Neural progenitor cell (in vitro differentiated cells): ENCODE measurements at places on chromosomes 1 and 21. TPM values are rescaled to one million over a fixed set of nuclear protein-coding genes. Genes with fewer than 3 reads are reported as not detected.

The ASTN1 gene
- total RNA-seq, result 7.7 and 9.9 TPM in 2 replicates

The HTR6 gene
- total RNA-seq, result 0.25 TPM in 1 of 2 replicates, not detected in the other

The WNT2B gene
- 1.6 and 2.9 TPM in 2 replicates for total RNA-seq

The RAP1GAP gene
- total RNA-seq, result 2.6 and 3.9 TPM in 2 replicates

The ITLN2 gene
- total RNA-seq, result not detected in 2 replicates

The EPHA8 gene
- total RNA-seq, result 0.46 TPM in 1 of 2 replicates, not detected in the other

The C1orf116 gene
- 0.04 and 0.56 TPM in 2 replicates for total RNA-seq

The LENEP gene
- not detected in 2 replicates for total RNA-seq

DNA sequence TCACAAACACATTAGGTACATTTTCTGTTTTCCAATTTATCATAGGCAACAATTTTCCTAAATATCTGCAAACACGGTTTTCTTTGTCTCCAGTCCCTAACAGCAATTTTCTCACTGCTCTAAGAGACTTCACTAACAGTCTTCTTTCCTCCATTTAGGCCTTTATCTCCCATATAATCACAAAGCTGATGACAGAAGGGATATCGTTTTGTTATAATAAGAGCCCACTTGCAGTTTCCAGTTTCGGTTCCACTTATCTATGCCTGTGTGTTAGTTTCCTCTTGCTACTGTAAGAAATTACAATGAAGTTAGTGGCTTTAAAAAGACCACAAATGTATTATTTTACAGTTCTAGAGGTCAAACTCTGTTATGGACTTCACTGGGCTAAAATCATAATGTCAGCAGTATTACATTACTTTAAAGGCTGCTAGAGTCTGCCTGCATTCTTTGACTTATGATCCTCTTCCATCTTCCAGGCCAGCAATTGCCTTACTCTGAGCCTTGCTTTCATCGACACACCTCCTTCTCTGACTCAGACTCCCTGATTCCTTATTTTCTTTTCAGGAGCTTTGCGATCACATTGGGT is 549.3 kb downstream of the NCAM2 start:
- DNase-seq, result no peak
- H3K4me1 ChIP-seq, result no peaks in the 10 kb centered on the region
- no peak overlapping the region for H3K27ac ChIP-seq
- no peaks in the 10 kb centered on the region for H3K27me3 ChIP-seq
- H3K36me3 ChIP-seq, result no peaks in the 10 kb centered on the region

DNA sequence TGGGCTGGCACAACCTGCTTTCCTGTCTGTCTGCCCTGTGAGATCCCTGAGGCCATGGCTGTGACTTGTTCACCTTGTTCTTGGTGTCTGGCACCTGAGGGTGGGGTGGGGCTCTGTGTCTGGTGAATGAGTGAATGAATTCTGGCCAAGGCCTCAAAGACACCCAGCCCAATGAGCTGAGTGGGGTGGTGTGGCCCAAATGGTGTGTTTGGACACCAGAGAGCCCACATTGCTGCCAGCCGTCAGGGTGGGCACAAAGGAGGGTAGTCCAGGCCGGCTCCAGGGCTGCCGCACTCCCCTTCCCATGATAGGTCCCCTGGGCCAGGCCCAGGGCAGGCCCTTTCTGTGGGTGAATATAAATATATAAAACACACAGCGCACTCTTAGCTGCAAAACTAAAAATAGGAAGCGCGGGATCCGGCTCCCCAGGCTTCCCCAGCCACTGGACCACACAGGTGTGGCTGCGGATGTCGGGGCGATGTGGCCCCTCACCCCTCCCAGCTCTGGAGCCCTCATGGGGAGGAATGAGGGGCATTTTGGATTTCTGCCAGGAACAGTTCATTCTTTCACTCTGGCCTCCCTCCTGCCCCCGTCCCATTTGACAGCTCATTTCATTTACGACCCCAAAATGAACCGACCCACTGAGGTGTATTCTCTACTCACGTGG is 33.3 kb downstream of the RUNX3 start:
- H3K4me1 ChIP-seq, result no peaks in the 10 kb centered on the region
- H3K27me3 ChIP-seq, result no peaks in the 10 kb centered on the region
- no peaks in the 10 kb centered on the region for H3K36me3 ChIP-seq
- no peak overlapping the region for H3K4me3 ChIP-seq
- no peak for DNase-seq

GRCh38 chr1:17215545-17215890 is 10.6 kb downstream of the PADI1 start:
- no peak overlapping the region for H3K4me3 ChIP-seq
- DNase-seq, result no peak
- H3K4me1 ChIP-seq, result peaks cover 16% of the 10 kb centered on the region
- no peak overlapping the region for H3K27ac ChIP-seq
- no peaks in the 10 kb centered on the region for H3K27me3 ChIP-seq
- no peaks in the 10 kb centered on the region for H3K36me3 ChIP-seq

DNA sequence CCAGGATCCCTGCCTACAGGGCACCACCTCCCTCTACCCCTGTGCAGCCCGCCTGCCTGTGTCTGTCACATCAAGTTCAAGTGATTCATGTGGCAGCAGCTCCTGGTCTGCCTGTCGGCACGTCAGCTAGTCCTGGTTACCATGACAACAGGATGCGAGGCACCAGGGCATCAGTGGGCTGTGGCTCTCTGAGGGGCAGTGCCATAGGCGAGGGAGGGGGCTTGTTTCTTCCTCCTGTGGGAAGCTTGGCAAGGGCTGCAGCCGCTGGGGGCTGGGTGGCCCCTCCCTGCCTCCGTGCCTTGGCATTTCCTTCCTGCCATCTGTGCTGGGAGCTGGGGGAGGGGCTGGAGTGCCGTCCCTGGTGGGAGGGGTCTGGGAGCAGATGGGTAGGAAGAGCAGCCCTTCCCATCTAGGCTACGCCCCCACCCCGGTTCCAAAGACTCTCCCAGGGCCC is 43.1 kb downstream of the FOXO6 start:
- H3K27me3 ChIP-seq, result peaks cover 7% of the 10 kb centered on the region
- peaks cover 20% of the 10 kb centered on the region for H3K4me1 ChIP-seq
- no peak overlapping the region for H3K27ac ChIP-seq

- H3K4me3 ChIP-seq, result no peak overlapping the region
- peaks cover 41% of the 10 kb centered on the region for H3K4me1 ChIP-seq
- peak; percentile 30 for DNase-seq
- H3K36me3 ChIP-seq, result no peaks in the 10 kb centered on the region
- H3K27ac ChIP-seq, result no peak overlapping the region
Observed at GRCh38 chr1:116853680-116854402, 55.9 kb upstream of the PTGFRN start.

DNA sequence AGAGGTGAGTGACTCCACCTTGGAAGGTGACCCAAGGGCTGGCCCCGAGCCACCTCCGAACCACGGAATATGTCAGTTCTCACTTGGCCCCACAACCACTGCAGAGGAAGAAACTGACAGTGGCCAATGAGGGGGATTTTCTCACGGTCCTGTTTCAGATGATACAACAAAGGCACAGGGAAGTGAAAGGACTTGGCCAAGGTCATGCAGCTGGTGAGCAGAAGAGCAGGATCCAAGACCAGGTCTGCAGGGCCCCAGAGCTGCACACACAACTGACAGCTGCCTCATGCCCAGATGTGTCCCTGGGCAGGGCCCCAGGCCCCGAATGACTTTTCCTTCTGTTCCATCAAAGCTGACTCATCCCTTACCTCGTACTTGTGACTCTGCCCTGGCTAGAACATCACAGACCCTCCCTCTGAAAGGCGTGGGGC is 25.8 kb upstream of the EVA1B start:
- H3K4me1 ChIP-seq, result peaks cover 18% of the 10 kb centered on the region
- no peaks in the 10 kb centered on the region for H3K36me3 ChIP-seq
- no peak overlapping the region for H3K27ac ChIP-seq
- DNase-seq, result no peak

- DNase-seq, result peak; percentile 14
- peaks cover 8% of the 10 kb centered on the region for H3K4me1 ChIP-seq
- H3K27me3 ChIP-seq, result no peaks in the 10 kb centered on the region
- no peak overlapping the region for H3K27ac ChIP-seq
Observed at GRCh38 chr1:154896771-154897286, 26.7 kb upstream of the KCNN3 start.

DNA sequence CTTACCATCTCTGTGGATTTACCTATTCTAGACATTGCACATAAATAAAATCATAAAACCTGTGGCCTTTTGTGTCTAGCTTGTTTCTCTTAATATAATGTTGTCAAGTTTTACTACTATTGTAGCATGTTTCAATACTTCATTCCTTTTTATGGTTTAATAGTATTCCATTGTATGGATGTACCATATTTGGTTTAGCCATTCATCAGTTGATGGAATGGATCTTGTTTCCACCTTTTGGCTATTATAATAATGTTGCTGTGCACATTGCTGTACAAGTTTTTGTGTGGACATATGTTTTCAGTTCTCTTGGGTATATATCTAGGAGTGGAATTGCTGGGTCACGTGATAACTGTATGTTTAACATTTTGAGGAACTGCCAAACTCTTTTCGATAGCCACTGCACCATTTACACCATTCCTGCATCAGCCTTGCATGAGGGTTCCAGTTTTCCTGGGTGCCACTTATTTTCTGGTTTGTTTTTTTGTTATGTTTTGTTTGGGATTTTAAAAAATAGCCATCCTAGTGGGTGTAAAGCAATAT is 66.9 kb downstream of the RNF220 start:
- H3K36me3 ChIP-seq, result no peaks in the 10 kb centered on the region
- H3K4me1 ChIP-seq, result peaks cover 5% of the 10 kb centered on the region
- no peaks in the 10 kb centered on the region for H3K27me3 ChIP-seq
- H3K27ac ChIP-seq, result no peak overlapping the region
- no peak for DNase-seq

DNA sequence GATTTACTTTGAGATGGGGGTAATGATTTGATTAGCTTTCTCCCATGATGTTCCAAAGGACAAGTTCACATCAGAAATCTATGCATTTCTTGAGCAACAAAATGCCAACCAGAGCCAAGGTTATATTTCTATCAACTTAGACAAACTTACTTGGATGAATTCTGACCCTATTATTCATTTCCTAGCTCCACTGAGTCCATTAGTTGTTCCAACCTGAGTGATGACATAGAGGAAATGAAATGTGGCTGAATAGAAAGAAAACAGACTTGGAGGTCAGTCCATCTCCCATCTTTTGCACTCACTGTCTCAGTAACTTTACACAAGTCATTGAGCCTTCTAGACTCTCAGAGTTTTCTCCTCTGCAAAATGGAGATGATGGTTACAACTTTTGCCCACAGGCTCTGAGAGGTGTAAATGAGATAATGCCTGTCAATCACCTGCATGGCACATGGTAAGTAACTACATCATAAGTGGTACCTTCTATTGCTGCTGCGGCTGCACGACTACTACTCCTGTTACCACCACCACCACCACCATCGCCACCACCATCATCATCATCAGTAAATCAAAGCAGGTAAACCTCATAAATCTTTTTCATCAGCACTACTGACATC is 98.2 kb downstream of the PTPN14 start:
- DNase-seq, result no peak
- H3K27ac ChIP-seq, result no peak overlapping the region
- peaks cover 16% of the 10 kb centered on the region for H3K4me1 ChIP-seq
- no peaks in the 10 kb centered on the region for H3K27me3 ChIP-seq
- no peaks in the 10 kb centered on the region for H3K36me3 ChIP-seq

DNA sequence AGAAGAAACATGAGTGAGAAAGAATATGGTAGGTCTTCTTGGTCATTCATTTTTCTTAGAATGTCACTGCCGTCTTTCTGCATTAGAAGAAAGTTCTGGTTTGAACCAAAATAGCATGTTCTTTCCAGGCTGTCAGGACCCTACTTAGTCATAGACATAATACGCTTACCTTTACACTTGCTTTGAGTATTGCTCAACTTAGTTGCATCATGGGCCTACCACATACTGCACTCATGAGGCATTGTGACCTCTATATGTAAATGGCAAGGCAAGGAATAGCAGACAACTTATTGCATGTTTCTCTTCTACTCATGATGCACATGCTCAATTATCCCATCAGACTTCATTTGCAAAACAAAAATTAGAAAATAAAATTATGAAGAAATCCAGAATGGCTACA is 415.0 kb downstream of the HLX start:
- no peak overlapping the region for H3K4me3 ChIP-seq
- H3K27ac ChIP-seq, result no peak overlapping the region
- no peak for DNase-seq
- H3K36me3 ChIP-seq, result no peaks in the 10 kb centered on the region
- peaks cover 3% of the 10 kb centered on the region for H3K4me1 ChIP-seq

DNA sequence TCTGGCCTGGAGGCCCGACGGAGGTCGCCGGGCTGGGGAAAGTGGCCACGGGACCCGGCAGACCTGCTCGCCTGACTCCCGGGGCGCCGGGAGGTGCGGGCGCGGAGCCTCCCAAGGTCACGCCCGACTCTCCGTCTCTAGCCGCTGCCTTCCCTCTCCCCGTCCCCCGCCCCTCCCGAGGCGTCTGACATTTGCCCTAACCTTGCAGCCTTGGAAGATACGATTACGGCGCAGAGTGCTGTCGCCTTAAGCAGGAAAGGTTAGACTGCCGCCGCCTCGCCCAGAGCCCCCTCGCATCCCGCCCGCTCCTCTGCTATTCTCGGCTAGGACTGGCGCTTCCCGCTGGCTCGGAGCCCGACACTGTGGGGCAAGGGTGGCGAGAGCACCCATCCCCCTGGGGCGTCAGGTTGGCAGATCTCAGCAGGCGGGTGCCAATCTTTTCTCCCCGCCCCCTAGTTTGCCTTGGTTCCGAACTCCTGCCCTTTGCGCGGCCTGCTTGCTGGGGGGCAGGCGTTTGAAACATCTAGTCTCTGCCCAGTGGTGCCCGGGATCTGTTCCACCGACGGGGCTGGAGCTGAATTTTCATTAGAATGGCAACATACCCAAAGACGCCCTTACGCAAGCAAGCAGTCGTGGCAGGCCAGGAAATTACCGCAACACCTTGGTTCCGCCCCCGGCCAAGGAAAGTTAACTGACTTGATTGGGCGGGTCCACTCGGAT is 835 bp downstream of the PGM1 start:
- peaks cover 57% of the 10 kb centered on the region for H3K27me3 ChIP-seq
- H3K36me3 ChIP-seq, result no peaks in the 10 kb centered on the region
- peak overlapping the region; percentile 96 for H3K4me3 ChIP-seq

- no peaks in the 10 kb centered on the region for H3K36me3 ChIP-seq
- DNase-seq, result peak; percentile 85
- H3K4me3 ChIP-seq, result no peak overlapping the region
- H3K4me1 ChIP-seq, result peaks cover 35% of the 10 kb centered on the region
- H3K27ac ChIP-seq, result no peak overlapping the region
Observed at GRCh38 chr21:33075128-33075527, 5.2 kb downstream of the OLIG1 start.

DNA sequence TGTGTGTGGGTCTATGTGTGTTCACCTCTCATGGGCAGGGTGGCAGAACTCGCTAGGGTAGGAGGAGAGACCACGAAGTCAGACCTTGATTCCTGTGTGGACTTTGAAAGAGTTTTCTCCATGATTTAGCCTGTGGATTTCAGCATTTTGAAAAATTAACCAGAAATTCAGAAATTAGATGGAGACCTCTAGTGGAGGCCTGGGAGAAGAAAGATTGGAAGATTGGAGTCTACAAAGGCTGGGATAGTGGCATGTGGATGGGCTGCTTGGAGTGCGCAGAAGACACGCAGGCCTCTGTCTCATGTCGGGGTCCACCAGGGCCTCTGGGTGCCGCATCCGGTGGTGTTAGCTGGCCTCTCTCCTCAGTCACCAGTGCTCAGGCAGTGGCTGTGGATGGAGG is 18.9 kb upstream of the IGSF5 start:
- H3K4me3 ChIP-seq, result no peak overlapping the region
- H3K27ac ChIP-seq, result no peak overlapping the region
- H3K36me3 ChIP-seq, result no peaks in the 10 kb centered on the region
- no peaks in the 10 kb centered on the region for H3K4me1 ChIP-seq
